ENCODE measurements at places on chromosomes 12 and 14.
A peak's percentile ranks its signal among the peaks of the same experiment; 100 is the strongest.

DNA sequence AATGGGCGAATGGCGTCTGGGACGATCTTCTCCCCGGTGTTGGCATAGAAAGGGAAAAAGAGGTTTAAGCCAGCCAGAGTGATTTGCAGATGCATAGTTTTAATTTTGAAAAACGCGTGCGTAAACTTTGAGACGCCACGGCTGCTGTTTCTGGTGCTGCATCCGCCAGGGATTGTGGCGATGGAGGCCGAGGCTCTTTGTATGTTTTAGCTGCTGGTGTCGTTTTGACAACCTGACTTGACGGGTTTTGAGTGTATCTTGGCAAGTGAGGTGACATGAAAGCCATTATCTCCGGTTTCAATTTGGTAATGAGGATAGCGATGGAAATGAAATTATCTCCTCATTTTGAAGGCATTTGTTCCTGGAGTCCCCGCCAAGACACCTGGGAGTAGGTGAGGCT, 1.6 kb downstream of the PTGDR start:
- no peak for DNase-seq

- peak; percentile 92 for DNase-seq
Observed at GRCh38 chr14:68548194-68549076, 244.4 kb downstream of the ZFP36L1 start.

GRCh38 chr14:83828406-83828805, 1701.5 kb upstream of the FLRT2 start:
- DNase-seq, result no peak

DNA sequence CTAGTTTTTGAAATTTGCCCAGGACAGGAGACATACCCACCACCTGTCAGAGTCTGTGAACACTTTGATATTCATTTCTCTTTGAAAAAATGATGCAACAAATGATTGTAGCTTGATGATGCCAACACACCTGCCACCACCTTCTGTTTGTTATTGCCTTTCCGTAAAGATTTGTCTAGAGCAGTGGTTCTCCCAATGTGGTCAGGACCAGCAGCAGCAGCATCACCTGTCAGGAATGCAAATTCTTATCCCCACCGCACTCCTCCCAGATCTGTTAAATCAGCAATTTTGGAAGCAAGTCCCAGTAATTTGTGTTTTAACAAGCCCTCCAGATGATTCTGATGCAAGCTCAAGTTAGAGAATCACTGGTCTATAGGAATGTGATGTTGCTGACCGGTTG, 9.9 kb downstream of the CCDC175 start:
- DNase-seq, result no peak

GRCh38 chr12:14930299-14930698, 8.0 kb downstream of the ERP27 start:
- DNase-seq, result no peak

DNA sequence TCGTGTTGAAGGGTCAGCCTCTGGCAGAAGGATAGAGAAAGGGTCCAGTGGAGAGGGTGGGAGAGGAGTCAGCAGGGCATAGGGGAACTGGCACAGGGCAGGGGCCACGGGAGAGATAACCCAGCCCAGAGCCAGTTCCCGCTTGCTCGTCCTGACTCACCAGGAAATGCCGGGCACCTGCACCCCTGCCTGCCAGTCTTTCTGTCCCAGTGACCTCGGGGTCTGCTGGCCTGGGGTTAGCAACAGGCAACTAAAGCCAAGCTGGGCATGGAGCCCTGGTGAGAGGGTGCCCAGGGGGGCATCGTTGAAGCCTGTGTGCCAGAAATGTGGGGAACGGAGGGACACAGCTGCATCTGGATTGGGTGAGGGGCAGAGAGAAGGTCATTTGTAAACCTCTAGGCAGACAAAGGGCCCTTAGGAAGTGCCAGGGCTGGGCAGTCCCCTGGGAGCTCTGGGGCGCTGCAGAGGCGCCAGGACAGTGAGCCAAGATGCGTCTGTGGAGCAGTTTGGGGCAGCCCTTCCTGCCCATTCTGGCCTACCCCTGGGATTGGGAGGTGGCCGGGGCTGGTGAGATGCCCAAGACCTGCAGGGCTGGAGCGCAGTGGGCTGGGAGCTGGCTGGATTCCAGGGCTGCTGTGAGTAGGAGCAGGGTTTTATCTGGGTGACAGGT, 5.5 kb downstream of the TNFAIP2 start:
- DNase-seq, result no peak

GRCh38 chr12:53221203-53222080, 10.6 kb downstream of the RARG start:
- peak; percentile 90 for DNase-seq

GRCh38 chr12:6424866-6425265, 19.9 kb upstream of the CD27 start:
- DNase-seq, result no peak

DNA sequence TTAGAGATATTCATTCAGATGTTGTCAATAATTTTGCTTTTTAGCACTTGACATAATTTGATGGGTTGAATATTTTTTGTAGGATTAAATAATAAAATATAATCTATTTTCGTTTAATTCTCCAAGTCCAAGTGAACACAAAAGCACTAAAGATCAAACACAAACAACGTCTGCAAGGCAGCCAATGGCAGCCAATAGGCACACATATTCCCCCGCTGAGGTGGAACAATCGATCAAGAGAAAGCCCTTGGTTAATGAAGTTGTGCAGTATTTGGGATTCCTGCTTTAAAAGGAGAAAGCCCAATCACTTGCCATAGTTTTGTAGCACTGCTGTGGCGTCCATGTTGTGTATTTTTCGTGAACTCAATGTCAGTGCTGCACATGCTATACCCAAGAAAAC, 1.5 kb downstream of the DHRS7 start:
- DNase-seq, result no peak

GRCh38 chr12:51601241-51601640, 10.2 kb downstream of the SCN8A start:
- no peak for DNase-seq

GRCh38 chr12:71661977-71662530, 1.6 kb downstream of the ZFC3H1 start:
- DNase-seq, result peak; percentile 57

DNA sequence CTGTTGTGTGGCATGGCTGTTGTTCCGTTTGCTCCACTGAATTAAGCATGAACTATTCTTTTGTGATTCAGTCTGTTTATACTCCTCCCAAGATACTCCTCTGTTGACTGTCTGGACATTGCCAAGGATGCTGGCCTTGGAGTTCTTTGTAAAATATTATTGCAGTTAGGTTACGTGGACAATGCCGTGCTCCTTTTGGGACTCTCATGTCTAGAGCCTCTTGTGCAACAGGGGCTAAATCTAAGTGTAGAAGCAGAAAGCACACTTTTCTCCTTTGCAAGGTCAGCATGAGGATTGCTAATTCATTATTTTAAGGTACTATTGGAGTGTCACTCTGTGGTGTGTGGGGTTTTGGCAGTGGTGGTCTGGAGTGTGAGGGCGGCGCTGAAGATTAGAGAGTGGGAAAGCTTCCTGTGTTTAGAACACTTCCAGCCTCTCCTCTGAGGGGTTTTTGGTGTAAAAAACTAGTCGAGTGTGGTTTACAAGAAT, 125.4 kb downstream of the SAMD4A start:
- no peak for DNase-seq

DNA sequence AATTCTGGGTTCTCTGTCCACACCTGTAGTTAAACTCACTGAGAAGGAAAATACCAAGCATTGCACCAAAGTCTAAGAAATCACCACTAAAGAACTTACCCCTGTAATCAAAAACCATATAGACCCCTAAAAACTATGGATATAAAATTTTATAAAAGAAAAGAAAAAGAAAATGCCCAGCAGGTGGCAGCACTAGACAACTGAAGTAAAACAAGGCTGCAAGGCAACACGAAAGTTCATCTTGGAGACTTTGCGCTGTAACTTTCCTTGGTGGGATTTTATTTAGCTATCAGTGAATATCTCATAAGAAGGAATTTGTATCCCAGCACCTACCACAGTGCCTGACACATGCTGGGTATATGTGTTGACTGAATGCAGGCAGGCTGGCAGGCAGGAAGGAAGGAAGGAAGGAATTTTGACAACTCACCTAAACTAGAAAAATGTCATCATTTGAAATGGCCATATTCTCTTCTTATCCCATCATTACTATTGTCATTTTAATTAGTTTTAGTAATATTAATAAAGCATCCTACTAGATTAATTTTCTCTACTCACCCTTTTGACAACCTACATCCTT, 68.2 kb upstream of the ETV6 start:
- peak; percentile 62 for DNase-seq

DNA sequence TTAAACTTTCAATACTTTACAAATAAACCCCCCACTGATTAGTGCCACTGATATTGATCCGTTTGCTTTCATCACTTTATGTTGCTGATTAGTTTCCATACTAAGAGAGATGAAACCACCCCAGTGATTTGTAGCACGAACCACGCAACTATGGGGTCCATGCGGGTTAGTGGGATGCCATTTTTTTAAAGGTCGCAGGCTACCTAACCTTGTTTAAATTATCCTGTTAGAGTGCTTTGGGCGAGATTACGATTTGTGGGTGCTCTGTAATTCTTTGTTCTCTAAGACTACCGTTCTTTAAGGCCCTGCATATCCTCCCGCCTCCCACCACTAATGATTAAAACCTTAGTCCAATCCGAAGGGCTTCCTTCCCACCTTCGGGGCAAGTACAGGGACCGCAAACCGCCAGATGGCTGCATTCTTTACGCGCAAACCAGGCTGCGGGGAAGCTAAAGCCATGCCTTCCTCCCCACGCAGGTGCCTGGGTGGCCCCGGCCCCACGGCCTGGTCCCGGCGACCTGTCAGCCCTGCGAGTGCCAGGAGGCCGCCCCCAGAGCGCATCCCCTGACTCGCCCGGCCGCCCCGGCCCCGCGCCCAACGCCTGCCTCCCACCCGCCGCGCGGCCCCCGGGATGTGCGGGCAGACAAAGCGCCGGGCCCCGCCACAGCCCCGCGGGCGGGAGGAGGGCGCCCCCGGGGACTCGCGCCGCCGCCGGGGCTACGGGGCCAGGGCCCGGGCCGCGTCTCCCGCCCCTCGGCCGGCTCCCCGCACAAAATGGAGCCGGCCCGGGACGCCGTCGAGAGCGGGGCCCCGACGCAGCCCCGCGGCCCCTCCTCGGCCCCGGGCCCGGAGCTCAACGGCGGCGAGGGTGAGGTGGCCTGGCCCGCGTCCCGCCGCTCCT, 759 bp downstream of the NFYB start:
- DNase-seq, result peak; percentile 65

- DNase-seq, result no peak
Observed at GRCh38 chr12:104402630-104403029, 54.1 kb upstream of the CHST11 start.

- DNase-seq, result no peak
Observed at GRCh38 chr12:109832541-109833306, 474 bp downstream of the TRPV4 start.

DNA sequence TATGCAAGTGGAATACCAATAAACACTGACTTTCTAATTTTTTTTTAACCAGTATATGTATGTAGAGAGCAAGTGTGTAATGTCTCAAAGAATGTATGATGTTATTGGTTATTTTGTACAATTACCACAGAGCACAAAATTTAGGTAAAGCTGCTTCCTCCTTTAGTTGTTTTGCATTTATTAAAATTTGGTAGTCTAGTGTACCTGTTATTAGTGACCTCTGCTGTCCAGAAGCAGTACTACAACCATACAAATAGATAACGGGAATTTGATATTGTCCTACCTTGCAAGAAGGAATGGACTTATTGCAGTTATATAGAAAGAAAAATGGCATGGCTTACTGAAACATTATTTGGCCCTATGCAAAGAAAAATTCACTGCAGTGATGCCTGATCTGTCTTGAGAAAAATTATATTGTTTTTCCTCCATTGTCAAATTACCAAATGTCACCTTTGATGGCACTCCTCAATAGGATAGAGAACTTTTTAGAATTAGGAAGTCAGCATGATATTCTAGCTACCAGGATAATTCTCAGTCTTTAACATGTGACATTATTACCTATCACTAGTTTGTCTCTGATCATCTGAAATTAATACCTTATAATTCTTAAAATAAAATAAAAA, 153.9 kb upstream of the RMST start:
- DNase-seq, result peak; percentile 40

GRCh38 chr12:12779529-12779928, 5.9 kb upstream of the APOLD1 start:
- peak; percentile 64 for DNase-seq

DNA sequence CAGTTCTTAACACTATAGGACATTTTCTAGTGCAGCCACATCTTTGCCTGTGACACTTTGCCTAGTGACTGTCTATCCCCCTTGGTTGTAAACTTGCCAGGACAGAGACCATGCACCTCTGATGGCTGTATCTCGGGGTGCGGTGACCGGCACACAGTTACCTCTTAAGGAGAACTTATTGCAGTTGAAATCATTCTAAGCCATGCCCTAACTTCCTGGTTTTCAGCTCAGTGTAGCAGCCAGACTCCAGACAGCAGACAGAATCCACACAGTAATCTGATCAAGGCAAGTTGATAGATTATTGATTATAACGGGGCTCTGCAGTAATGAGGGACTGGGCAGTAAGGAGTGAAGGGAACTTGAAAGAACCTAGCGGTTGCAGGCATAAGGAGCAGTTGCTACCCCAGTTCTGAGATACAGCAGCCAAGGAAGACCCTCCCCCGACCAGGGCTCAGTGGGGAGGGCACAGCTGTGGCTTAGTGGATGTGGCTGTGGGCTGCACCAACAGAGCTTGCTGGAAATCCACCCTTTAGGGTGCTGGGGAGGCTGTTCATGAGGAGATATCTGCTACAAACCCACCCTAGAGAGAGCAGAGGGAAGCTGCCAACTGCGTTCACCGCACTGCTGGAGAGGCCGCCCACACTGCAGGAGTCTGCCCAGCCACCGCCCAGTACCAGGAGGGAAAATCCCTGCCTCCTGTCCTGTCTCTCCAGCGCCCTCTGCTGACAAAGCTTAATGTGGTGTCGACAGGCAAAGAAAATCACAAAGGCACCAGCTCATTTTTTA, 58.2 kb upstream of the BEGAIN start:
- DNase-seq, result peak; percentile 92

- no peak for DNase-seq
Observed at GRCh38 chr14:83867566-83868225, 1662.2 kb upstream of the FLRT2 start.

- no peak for DNase-seq
Observed at GRCh38 chr12:26269562-26270284, 74.3 kb downstream of the SSPN start.

GRCh38 chr12:106633451-106633823, 50.6 kb downstream of the RFX4 start:
- DNase-seq, result no peak

DNA sequence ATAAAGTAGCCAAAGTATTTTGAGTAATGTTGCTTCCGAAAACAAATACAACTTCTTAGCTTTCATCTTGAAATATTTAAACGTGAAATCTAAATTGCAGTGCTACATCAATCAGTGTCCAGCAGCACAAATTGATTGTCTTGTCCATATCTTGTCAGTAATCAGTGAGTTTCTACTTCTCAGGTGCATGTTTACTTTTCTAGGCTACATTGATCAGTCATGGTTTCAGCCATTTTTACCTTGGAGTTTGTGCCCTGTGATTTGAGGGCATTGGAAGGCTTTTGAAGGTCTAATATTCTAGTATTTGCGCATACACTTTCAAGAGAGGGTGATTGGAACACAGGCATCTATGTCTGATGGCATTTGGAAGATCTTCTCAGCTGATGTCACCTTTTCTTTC, 12.4 kb downstream of the RMST start:
- DNase-seq, result no peak

GRCh38 chr12:37547611-37548010, 769.0 kb upstream of the ALG10B start:
- DNase-seq, result no peak
